ENCODE measurements at places on chromosomes 3 and 15.

DNA sequence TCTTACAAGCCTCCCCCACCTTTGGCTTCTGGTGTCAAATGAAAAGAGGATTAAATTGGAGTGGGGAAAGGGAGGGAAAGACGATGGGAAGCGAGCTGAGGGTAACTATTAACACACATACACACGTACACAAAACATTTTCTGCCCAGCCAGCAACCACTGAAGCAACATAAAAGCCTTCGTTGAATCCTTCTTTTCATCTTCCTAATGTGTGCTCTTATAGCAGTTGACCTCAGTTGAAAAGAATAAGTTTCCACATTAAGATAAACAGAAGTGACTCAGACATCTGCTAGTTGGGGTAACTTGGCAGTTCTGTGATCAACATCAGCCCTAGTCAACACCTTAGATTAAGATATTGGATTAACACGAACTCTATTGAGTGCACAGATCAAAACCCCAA, 558.5 kb downstream of the MECOM start:
- no peak for DNase-seq

- DNase-seq: no peak
These were observed 33.9 kb downstream of the IQSEC1 start for GRCh38 chr3:13039213-13039896.

DNA sequence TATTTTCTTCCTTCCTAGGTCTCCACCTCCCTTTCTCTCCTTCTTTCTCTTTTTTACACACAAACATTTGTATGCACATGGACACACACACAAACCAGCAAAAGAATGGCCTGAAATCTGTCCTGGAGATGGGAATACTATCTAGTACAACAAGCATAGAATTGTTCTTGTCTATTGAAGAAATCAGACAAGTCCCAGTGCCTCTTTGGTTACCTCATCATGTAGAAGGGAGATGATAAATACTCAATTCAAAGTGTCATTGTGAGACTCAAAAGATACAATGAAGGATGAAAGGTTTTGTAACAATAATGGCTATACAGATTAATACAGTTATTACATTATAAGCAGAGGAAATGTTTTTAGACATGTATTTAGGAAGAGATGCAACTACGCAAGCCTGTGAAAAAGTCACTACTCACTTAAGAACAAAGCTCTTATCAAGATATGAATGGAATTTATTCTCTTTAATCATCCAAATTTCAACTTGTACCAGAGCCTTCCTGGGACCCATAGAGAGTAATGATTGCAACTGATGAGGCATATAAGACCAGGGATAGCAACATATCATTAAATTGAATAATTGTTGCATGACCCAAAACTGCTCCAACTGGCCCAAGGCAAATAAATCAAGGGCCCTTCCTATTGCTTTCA, 43.2 kb downstream of the P3H2 start:
- DNase-seq: no peak

DNA sequence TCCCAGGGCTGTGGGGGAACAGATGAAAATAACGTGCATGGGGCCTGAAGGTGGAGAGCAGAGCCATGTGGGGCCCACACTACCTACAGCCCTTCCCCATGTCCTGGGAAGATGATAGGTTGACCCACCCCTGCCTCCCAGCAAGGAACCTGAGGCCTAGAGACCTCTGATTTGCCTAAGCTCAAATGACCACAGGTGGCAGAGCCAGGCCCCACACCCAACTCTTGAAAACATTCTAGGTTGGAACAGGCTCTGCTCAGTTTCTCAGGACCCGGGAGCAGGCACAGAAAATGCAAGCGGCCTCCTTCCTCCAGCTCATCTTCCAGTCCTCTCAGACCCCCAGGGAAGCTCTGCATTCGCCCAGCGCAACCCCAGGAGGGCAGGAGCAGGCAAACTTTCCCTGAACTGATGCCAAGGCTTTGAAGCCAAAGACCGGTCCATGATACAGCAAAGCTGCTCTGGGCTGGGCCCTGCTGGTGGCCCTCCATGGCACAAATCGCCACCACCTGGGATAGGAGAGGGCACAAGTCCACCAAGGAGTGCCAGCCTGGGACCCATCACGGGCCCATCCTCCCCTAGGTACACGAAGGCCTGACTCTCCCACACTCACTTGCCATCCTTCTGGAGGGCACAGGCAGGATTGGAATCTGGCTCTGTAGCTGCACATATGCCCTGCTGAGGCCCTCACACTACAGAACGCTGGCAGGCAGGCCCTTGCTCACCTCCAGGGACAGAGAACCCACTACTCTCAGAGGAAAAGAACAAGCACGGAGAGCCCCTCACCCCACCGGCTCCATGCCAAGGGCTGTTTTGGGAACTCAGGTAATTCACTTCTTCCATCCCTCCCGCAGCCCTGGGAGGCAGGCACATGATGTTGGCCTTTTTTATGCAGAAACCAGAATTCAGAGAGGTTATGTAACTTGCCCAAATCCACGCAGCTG, 51.0 kb upstream of the FURIN start:
- DNase-seq: no peak

GRCh38 chr15:46304321-46304720, 669.5 kb downstream of the SQOR start:
- no peak for DNase-seq

DNA sequence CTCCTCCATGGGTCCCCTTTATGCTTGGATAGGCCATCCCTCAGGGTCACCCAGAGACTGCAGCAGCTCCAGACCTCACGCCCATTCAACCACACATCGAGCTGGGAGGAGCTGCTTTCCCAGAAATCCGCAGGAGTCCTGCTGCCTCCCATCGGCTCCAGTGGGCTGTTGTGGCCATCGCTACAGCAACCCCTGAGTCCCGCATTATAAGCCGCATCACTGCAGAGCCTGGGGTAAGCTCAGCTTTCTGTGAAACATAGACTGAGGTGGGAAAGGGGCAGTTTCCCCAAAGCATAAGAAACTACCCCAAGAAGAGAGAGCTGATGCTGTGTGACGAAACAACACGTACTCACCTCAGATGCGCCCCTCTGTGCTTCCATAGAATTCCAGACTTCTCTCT, 35.7 kb downstream of the MRPL46 start:
- DNase-seq: no peak

DNA sequence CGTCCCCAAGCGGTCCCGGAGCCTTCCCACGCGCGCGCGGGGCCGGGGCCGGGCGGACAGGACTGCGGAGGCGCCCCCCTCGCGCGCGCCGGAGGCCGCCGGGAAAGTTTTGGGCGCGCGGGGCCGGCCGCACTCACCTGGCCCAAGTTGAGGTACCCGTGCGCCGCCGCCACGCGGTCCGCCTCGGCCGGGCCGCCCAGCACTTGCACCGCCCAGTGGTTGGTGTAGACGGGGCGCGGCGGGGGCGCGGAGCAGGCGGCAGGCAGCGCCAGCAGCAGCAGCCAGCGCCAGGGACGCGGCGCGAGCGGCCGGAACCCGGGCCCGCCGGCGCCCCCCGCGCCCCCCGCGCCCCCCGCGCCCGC, 289 bp downstream of the PCSK6 start:
- DNase-seq: no peak

DNA sequence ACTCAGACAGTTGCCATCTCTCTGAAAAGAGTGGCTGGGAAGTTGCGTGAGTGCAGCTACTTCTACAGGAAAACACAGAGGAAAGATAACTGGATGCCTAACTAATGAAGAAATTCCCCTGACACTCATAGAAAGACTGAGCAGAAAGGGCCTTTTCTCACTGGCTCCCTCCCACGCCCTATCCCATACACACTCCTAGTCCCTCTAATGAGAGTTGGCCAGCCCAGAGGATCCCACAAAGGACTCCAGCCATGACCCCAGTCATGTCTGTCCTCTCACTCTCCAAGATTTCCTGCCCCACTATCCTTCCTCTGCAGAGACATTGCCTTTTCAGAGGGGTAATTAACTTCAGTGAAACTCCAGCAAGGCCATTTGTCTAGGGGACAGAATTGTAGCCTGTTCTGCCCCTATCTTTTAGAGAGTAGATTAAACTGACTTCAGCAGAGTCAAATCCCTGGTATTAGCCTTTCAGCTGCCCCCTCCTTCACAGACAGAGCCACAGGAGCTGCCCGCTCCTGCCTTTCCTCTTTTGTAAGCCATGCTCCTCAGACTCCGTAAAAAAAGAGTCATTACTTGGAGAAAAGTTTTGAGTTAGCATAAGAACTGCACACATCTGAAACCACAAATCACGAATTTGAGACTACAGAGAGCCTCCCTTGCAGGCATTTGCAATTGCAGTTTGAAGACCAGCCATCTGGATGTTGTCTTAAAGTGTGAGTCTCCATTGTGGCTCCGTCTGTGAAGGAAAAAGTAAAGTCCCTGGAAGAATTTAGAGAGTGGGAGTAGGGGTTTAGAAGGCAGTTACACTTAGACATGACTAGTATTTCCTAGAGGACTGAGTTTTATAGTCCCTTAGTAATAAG, 129.1 kb upstream of the SEMA6D start:
- no peak for DNase-seq

DNA sequence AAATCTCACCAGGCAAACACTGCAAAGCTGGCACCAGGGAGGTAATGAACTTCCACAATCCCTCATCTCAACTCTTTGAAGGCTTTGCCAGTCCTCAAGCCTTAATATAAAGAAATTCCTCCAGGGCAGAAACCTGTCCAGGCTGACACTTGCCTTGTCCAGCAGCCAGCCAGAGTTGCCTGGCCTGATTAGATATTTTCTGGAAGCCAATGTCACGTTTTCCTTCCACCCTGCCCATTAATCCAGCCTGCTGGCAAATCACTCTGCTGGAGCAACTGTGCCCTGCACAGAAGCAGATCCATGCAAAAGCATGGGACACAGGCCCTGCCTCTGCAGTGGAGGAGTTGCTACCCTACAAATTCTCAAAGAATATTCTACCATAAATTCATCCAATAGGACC, 56.5 kb downstream of the HEG1 start:
- no peak for DNase-seq

DNA sequence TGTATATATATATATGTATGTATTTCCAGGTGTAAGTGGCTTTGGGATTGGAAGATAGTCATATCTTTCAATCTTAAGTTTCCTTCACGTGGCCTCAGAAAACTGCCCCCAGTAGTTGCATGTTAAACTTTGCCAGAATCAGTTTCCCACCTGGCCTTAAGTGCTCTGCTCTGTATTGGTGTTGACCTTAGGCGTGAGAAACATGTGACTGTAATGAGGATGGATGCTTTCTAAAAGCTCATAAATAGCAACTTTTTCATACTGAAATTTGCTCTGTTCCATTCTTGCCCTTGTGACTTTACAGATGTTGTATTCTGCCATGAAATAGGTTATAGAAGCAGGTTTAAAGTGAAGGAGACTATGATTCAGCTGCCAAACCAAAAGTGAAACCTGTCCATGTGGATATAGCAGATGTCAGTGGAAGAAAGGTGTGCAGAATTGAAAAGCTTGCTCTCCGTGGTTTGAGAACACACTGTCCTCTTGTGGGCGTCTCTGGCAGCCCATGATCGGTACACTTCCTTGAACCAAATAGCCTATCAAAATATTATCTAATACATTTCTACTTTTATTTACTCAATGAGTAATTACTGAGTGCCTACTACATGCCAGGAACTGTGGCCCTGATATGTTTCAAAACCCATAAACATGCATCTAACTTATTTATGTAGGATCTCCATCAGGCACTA, 15.8 kb downstream of the SCG5 start:
- no peak for DNase-seq

Measured in activated CD8-positive, alpha-beta memory T cell treated with anti-CD3 and anti-CD28 coated beads for 1 hour (primary cell).